Bone marrow (tissue), 2 donors: ENCODE measurements at places on chromosomes 13 and 19.

GRCh38 chr13:113486698-113487097, 3.8 kb downstream of the DCUN1D2 start:
- DNase-seq = no peak

GRCh38 chr19:435707-436412, 25.0 kb downstream of the SHC2 start:
- DNase-seq = no peak

DNA sequence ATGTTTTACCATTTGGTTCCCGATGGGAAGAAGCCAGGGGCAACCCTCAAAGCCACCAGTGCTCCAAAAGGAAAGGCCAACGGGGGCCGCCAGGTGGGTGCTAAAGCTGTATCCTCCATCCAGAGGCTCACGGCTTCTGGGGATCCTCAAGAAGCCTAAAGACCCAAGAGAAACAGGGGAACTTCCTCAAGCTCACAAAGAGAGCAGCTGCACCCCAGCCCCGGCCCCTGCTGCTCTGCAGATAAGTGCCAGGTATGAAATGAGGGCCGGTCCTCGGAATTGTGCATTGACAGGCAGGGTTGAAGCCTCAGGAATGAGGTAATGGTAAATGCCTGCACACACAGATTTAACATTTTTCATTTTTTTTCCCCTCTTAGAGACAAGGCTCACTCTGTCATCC, 8.0 kb upstream of the POP4 start:
- DNase-seq = no peak

DNA sequence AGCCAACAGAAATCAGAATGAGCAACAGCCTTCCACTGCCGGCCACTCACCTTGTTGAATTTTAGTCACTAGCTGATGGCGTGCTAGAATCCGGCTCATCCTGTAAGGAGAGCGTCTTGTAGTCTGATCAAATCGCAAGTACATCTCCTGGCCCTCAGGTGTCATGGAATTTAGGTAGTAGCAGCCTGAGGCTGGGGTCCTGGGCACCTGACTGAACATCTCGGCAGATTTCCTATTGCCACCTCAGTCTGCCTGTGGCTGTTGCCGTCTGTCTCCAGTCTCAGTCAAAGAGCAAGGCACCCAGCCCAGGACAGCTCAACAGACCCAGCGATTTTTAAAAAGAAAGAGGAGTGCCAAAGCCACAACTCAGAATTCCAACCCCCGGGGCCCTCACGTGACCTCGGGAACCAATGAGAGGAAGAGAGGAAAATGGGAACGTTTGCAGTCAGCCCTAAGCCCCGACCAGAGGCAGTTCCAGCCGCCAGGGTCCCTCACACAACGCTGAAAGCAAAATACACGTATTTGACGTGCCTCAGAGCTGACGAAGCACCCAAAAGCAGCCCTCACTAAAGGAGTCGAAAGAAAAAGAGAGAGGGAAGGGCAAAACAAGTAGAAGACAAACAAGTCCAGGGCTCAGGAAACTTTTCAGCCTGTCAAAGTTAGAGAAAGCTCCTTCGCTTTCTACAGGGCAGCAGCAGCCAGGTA, at the start of gene STARD13:
Gene STARD13 (minus strand): TSS at position 336 of the 705 bp plus-strand sequence. CDS start 117 bp downstream, at position 219.
- DNase-seq = peak; percentile 23

- DNase-seq = no peak
These were observed 26.9 kb upstream of the RNF17 start for GRCh38 chr13:24737042-24737441.

- DNase-seq = no peak
These were observed 38.4 kb downstream of the KCNC3 start for GRCh38 chr19:50290775-50291174.

DNA sequence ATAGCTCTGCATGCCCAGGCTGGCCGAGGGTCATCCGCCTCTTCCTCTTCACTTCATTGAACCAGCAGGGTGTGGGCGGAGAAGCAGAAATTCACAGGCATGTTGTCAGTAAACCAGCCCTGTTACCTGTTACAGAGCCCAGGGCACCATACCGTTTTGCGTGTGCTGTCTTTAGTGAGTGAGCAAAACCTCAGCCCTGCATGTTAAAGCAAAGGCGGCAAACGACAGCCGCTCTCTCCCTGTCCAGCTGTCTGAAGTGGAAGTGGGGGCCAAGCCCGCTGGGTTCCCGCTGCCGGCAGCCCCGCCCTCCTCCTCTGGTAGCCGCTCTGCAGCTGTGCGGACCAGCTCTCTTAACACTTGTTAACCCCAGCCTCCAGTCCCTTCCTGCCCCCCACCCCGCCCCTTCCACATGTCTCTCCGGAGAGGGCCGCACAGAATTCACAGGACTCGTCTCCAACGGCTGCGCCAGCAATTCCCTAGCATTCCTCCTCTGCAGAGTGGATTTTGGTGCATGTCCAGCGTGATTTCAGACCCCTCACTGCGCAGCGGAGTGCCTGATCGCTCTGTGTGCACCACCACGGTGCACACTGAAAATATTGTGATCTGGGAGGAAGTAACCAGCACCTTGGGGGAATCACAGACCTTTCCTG, 12.7 kb downstream of the KLHL26 start:
- peak; percentile 13 for DNase-seq

- no peak for DNase-seq
These were observed 263.9 kb downstream of the MZT1 start for GRCh38 chr13:72463561-72463960.

GRCh38 chr13:29487466-29488454, 107.7 kb downstream of the SLC7A1 start:
- DNase-seq = no peak

- DNase-seq = no peak
These were observed 47.3 kb upstream of the NPAS1 start for GRCh38 chr19:46972311-46972710.

DNA sequence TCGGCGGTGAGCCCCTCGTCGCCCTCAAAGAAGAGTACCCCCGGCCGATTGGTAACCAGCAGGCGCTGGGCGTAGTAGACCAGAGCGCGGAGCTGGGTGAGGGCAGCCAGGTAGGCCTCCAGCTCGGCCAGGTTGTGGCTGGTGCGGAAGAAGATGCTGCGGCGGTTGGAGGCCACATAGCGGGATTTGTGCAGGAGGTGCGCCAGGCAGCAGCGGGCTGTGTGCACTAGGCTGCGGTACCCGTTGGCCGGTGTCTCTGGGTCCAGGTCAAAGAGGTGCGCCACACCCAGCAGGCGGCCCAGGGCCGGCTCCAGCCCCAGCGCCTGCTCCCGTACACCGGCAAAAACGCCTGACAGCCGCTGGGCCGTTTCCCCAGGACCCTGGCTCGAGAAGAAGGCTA, 16.8 kb downstream of the LIPE start:
- DNase-seq = no peak

DNA sequence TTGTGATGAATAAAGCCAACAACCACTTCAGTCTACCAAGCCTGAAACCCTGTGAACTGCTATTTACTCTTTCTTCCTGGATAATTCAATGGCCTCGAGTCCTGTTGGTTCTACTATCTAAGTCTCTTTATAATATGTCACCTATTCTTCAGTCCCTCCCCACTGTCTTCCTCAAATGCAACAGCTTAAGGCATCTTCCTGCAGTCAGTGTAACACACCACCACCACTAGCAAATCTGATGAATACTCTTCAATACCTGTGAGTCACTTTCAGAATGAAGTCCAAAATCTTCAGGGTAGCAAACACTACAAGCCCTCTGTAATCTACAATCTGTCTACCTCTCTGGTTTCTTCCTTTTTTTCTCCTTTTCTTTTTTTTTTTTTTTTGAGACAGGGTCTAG, 32.9 kb downstream of the ZDHHC20 start:
- DNase-seq = no peak

GRCh38 chr13:98222081-98222554, 45.0 kb upstream of the RNF113B start:
- DNase-seq = no peak

DNA sequence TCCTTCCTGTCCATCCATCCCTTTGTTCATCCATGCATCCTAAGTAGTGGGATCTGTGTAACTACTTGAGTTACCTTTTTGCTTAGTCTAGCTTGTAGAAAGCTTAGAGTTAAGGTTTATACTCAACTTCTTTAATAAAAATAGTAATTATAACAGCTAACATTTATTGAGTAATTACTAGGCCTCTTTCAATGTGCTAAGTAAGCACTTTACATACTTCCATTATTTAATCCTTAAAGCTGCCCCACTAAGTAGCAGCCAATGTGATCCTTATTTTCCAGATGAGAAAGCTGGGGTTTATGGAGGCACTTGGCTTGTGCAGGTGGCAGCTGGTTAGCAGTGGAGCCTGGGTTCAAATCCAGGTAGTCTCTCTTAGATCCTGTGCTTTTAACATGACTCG, 182.9 kb downstream of the FGF9 start:
- no peak for DNase-seq

DNA sequence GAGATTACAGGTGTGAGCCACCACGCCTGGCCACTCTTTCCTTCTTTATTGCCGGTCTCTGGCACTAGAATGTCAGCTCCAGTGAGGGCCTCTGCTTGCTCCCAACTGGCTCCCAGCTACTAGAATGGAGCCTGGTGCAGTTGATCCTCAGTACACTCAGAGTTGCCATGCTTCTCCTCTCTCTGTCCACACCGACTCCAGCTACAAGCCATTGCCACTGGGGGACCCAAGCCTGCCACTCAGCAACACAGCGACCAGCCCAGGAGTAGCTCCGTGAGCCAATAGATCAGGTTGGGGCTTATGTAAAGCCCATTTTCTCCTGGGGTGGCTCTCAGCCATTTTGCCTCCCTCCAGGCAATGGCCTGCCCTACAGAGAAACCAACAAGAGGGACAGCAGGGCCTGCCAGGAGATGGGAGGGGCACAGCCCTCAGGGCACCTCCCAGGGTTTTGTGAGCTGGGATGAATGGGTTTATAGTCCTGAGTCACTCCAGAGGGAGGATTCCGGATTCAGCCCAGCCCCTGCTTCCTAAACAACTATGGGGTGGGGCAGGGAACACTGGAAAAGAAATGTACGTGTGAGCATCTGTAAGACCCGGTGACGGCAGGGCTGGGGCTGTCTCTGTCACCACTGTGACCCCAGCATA, 36.5 kb downstream of the OPA3 start:
- no peak for DNase-seq

DNA sequence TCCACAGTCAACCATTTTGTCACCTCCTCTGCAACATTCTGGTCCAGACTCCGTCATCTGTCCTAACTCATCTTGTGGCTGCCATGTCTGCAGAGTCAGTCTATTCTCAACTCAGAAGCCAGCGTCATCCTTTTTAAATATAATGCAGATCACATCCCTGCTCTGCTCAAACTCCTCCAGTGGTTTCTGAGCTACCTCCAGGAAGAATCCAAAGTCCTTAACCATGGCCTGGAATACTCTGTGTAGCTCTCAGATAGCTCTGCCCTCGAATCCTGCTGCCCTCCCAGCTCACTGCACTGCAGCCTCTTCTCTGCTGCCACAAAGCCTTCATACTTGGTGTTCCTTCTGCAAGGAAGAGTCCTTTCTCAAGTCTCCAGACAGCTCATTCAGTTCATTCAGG, 190.8 kb downstream of the FOXO1 start:
- no peak for DNase-seq

- DNase-seq = peak; percentile 17
These were observed 722 bp downstream of the COLGALT1 start for GRCh38 chr19:17555929-17556813.

DNA sequence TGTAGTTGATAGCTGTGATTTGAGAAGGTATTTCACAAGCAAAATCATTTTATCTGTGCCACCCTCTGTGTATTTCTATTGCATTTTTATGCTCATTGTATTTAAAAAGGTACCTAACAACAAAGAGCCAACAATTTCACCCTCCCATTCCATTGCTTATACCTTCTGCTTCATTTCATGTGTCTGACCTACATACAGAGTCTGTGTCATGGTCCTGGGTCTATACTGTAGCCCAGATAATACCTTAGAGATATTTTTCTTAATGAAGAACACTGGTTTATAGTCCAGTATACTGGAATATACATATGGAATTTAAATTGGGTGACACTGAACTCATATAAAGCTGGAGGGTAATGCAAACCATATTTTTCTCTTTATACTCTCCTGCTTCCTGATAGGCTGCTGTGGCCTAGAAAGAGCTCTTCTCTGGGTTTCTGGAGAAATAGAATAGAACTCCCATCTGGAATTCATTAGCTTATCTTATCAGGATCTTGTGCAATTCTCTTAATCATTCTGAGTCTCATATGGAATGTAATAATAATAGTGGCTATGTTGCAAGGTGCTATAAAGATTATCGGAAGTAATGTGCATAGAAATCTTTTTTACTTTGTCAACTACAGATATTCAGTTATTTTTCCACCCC, 31.8 kb upstream of the SPART start:
- DNase-seq = no peak

DNA sequence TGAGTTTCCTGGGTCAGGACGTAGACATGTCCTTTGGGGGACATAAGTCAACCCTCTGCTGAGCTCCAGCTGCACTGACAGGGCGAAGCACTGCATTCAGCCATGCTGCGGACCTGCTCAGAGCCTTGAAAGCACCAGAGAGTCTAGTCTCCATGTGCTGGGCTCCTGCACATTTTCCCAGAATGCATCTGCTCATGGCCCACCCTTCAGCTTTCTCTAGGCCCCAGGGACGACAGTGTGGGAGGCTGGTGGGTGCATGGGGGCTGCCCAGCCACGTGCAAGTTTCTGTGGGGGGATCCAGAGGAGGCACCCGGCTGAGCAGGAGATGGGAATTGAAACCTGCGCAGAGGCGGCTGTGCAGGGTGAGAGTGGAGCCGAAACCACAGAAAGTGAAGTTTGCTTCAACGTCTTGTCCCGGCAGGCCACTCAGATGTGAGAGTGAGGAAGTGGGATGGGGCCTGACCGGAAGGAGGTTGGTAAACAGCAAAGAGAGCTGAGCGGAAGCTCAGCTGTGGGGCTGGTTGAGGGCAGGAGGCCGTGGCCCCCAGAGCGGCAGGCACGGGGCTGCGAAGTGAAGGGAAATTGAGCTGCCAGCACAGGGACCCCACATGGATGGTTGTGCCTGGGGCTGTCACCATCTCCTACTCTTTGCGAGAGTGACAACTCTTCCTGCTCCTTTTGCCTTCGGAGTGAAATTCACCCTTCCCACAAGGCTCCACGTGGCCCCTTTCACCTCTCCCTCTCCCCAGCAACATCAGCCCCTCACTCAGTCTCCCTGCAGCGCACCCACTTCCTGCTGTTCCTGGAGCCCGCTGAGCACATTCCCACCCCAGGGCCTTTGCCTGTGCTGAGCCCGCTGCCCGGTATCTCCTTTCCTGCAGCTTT, 11.8 kb downstream of the PGLS start:
- peak; percentile 29 for DNase-seq

DNA sequence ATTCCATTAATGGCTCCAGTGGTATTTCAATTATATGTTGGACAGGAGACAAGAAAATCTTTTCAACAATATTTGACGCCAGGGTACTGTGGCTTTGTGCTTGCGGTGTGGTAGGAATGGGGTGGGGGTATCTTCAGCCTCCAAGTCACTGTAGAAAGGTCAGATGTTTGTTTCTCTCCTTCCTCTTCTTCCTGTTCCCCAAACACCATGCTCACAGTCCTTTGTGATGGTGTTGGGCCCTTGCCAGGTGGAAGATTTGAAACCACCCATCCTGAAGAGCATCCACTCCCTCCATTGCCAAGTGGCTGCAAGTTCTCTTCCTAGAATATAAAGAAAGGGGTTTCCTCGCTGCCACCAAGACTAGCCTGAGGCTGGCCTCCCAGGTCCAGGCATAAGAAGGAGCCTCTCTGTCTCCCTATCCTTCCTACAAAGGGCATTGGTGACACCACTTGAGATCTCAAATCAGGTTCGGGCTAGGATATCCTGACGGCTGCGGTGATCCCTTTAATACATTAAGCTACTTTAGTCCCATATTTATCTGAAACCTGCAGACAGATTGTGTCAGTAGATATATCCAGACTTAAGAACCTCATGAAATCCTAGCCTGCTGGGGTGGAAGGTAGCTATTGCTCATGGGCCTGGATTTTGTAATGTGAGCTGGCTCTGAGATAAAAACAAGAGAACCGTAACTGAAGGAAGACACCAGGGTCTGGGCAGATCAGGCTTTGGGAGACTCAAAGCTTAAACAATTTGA, 64.3 kb upstream of the SIAH3 start:
- DNase-seq = no peak
